CD4-positive, alpha-beta T cell treated with Interleukin-6 at 100 ng/mL for 8 hours (primary cell): ENCODE measurements at places on chromosomes 4 and X.
A peak's percentile ranks its signal among the peaks of the same experiment; 100 is the strongest.

DNA sequence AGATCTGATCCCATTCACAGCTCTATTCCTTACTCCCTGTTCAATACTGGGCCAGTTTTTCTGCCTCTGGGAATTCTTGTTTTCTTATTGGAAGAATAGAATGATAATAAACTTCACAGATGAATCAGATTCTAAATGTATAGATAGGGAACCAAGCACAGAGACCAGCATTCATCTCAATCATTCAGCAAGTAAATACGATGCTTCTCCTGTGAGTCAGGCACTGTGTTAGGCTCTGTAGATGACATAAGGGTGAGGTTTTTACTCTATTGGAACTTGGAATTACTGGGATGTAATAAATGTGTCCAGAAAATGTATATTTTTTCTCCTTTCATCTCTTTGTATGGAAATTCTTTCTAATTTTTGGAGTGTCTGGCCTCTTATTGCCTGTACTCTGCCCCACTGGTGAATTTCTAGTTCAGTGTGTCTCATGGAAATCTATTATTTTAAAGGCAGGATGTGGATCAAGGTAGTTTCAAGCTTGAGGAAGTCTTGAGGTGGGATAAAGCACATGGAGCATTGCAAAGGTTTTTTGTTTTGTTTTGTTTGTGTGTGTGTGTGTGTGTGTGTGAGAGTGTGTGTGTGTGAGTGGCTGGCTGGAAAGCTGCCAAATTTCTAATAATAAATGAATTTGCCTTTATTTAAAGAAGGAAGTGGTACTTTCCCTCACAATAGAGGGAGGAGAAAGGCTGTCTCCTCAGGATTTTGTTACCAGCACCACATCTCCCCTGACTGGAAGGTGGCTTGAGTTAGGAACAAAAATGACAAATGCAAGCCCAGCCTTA is 117.9 kb upstream of the HS3ST1 start:
- no peak for DNase-seq

GRCh38 chr4:178963446-178964045 is 1521.3 kb upstream of the AGA start:
- no peak for DNase-seq

DNA sequence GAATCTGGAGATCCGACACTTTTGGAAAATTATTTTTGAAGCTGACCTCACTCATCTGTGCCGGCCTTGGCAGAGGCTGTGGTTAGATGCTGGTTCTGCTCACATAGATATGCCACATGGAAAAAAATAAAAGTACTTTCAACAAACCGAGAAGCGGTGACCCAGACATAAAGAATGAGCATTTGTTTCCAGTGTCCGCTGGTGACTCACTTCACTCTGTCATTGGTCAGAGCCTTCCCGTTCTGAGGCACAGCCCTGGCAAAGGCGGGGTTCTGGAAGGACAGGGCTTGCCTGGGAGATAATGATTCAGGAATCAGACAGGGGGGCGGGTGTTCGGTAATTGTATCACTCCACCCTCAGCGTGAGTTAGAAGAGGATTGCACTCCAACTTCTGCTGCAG is 172.4 kb upstream of the MXRA5 start:
- no peak for DNase-seq

- DNase-seq: no peak
Observed at GRCh38 chr4:105092768-105093167, 53.9 kb upstream of the TET2 start.

DNA sequence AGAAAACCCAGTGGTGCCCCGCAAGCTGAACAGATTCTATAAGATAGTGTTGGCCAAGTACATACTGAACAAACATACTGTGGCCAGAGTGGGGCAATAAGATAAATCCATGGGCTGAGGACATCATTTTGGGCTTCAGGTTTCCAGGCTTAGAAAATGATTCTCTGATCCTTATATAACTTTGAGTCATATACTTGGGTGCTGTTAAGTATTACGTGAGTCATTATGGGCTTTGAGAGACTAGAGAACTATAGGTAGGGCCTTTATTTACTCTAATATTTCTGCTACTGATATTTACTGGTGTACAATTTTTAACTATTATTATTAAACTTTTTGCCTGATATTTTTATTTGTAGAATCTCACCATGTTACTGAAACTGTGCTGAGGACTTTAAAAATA is 586.1 kb downstream of the CENPC start:
- no peak for DNase-seq

DNA sequence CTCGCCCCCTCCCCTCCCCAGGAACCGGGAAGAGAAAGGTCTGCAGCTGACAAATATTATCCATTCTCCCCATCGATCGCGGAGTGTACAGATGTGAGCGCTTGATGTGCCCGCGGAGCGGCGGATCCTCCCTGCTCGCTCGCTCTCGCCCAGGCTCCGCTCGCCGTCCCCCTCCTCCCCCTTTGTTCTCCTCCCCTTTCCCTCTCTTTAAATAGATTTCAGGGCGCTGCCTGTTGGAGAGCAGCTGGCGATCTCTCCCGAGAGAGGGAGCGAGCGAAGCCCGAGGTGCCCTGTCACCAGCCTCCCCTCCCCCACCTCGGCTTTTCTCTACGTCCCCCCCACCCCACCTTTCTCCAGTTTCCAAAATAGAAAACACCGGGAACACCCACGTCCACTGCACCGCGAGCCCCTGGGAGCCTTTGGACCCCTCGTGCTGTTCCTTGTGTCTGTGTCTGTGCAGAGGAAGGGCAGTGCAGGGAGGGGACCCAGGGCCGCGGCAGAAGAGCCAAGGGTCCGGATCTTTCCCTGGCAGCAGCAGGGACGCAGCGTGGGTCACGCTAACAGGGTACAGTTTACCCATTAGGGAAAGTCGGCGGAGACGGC is 56.6 kb upstream of the BCOR start:
- no peak for DNase-seq

- DNase-seq: peak; percentile 39
Observed at GRCh38 chr4:88033309-88033708, 25.9 kb downstream of the PKD2 start.

DNA sequence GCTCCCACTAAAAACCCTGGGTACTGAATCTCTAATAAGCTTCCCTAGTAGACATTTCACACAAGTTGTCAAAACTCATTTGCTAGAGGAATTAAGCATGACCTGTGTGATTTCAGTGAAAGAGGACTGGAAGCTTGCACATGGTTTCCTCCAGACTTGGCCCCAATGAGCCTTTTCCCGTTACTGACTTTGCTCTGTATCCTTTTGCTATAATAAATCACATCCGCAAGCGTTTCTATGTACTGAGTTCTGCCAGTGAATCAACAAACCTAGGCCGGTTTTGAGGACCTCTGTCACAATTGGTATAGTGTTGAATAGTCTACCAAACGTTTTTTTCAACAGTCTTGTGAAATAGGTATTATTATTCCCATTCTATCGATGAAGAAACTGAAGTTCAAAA is 8.2 kb downstream of the ATP11C start:
- DNase-seq: no peak

GRCh38 chr4:113328514-113328913 is 279.1 kb downstream of the ANK2 start:
- DNase-seq: no peak

- DNase-seq: no peak
Observed at GRCh38 chr4:113556382-113557134, 205.0 kb downstream of the CAMK2D start.
